Hepatic stellate cell (primary cell): ENCODE measurements at places on chromosomes 13 and 19.

DNA sequence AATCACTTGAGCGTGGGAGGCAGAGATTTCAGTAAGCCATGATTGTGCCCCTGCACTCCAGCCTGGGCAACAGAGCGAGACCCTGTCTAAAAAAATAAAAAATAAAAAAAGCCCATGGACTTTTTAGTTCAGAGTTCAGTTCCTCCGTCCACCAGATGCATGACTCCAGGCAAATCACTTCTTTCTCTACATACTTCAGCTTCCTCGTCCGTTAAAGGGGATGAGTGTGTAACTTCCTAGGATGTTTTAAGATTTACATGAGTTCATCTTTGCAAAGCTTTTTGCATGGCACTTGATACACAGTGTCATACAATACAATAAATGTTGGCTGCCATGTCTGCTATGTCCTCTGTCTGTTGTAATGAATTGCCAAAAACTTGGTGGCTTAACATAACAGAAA, 10.0 kb upstream of the FFAR2 start:
- DNase-seq = no peak

DNA sequence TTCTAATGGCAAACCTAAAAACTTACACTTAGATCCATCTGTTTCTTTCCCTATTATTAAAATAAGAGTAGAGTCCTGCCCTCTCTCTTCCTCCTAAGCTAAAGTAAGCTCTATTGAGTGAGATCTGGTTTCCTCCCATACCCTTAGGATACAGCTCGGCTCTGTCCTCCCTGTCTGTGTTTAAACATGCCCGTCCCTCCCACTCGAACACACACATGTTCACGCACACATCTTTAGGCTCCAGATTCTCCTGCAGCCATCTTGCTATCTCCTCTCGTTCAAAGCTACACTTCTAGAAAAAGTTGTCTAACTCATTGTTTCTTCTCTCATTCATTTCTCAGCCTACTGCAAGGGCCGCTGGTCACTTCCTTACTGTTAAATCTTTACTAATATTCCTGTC, 15.1 kb upstream of the CEBPG start:
- no peak for DNase-seq

DNA sequence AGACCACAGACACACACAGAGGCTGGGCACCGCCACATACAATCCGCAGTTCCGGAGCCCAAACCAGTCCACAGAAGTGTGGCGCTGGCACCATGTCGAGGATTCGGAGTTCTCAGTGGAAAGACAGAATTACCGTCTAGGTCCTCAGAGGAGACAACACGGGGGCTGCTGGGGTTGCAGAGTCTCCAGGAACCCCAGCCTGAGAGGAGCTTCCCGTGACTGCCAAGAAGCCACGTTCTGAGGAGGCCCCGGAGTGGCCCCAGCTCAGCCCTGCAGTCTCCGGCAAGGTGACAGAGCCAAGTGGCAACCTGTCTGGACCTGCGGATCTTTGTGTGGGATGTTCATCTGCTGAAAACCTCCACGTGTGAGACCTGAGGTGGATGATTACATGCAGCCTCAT, 7.3 kb upstream of the ADPRHL1 start:
- no peak for DNase-seq

GRCh38 chr13:77333594-77333993, 6.7 kb upstream of the MYCBP2 start:
- DNase-seq = no peak

- no peak for DNase-seq
Observed at GRCh38 chr13:113350065-113350937, 13.6 kb downstream of the GRTP1 start.

DNA sequence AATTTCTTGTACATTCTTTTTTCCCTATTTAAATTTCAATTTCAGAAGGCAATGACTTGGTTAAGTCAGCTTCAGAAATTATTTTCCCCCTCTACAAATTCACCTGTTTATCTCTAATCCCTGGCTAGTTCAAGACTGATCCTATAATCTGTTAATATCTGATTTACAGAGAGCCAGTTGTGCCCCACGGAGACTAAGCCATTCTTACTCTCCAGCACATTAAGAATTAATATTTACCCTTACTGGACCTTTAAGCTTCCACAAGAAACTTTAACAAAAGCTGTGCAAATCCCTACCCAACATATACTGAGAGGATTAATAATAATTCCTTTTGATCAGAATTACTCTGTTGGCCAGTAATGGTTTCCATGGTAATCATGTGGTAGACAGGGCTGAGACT, 786.2 kb downstream of the PCDH9 start:
- DNase-seq = no peak

DNA sequence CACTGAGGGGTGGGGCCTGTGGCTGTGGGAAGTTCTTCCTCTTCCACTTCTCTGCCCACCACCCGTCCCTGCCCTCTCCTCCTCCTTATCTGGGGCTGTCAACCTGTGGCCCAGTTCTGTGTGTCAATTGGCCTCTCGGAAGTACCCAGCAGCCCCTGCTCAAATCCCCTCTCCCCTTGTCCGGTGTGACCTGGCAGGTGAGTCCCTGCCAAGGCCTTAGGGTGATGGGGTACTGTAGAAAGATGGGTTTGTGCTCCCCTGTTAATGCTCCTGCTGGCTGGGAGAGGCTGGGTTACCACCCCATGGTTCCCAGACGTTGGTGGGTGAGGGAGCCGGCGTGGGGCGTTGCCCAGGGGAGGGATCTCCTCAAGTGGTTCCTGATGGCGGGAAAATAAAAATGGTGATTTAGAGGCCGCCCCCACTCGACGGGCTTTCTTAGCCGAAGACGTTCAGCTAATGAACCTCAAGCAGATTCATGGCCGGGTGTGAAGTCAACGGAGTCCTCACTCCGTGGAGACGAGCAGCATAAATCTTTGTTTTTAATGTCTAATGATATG, 141.2 kb downstream of the URI1 start:
- no peak for DNase-seq

- no peak for DNase-seq
Observed at GRCh38 chr13:99380921-99381645, 73.9 kb upstream of the GPR183 start.

GRCh38 chr13:101514100-101514499, 61.6 kb downstream of the ITGBL1 start:
- DNase-seq = no peak

- DNase-seq = peak; percentile 31
Observed at GRCh38 chr13:111049791-111050538, 65.1 kb upstream of the ARHGEF7 start.

DNA sequence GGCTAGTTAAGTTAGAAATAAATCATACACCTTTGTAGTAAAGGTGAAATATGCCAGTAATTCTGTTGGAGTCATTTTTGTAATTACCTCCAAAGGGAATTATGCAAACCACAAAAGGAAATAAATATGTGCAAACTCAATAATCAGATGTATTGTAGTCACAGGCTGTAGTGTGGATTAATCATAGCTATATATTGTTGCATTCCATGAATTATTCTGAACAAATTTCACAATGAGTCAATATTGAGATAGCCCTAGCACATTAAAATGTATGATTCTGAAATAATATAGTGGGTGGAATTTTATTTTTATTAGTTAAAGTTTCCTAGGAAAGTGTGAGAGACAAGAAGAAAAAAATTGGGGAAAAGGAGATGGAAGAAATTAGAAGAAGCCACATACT, 790.5 kb upstream of the PCDH20 start:
- DNase-seq = no peak

- no peak for DNase-seq
Observed at GRCh38 chr13:45289936-45290563, 50.9 kb downstream of the TPT1 start.

DNA sequence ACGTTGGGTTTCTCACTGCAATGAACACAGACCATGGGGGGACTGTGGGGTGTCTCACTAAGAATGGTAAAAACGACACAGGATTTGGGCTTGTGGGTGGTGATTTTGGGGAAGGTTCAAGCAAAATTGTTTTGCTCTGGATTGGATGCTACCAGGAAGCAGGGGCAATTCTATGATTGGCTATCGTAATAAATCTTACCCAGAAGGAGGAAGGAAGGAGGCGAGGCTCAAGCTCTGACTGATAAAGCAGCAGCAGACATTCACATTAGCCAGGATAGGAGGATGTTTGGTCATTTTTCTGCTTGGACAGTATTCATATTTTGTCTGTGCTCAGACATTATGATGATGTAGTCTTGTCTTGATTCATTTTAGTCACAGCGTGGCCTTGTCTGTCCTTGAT, 1.5 kb downstream of the ZNF576 start:
- no peak for DNase-seq

- DNase-seq = no peak
Observed at GRCh38 chr13:32316028-32316339, 676 bp downstream of the BRCA2 start.
